ENCODE measurements at places on chromosomes 3 and 15.

GRCh38 chr3:42367903-42368302, 42.5 kb downstream of the LYZL4 start:
- ATAC-seq: no peak

DNA sequence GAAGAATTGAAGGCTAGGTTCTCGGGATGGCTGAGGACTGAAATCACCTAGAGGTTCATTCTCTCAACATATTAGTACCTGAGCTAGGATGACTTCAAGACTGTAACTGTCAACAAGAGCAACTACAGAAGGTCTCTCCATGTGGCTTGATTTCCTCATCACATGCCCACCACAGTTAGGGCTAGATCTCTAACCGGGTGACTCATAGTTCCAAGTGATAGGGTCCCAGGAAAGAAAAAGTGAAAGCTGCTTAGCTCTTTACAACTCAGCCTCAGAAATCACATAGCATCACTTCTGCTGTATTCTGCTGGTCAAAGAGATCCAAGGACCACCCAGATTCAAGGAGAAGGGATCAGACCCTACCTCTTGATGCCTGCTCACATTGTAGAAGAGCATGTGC, 165.4 kb upstream of the AGTR1 start:
- no peak for ATAC-seq

- ATAC-seq: no peak
Observed at GRCh38 chr3:105611304-105612192, 244.8 kb downstream of the ALCAM start.

- no peak for ATAC-seq
Observed at GRCh38 chr3:156728267-156728985, 54.0 kb downstream of the TIPARP start.

DNA sequence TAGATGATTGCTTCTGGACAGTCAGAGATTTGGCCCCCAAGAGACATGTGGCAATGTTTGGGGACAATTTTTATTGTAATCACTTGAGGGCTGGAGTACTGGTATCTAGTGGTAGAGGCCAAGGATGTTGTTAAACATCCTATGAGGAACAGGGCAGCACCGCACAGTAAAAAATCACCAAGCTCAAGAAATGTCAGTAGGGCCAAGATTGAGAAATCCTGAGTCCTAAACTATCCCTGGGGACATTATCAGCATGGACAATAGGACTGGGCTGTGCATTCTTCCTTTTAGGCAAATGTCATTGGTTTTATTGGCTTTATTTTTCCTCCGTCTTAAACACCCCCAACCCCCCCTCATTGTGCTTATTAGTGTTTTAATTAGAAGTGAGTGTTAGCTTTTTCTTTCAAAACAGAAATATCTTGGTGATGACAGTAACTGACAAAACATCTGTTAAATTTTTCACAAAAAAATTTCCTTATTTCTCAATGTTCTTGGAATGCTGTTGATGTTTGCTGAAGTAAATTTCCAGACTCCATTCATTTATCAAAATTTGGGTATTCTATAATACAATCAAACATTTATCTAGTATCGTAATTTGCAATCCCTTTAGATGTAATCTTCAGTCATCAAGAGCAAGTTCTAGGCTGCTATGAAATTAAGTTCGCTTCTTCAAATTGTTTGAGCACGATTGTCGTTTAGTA, 944.4 kb downstream of the VGLL3 start:
- no peak for ATAC-seq

DNA sequence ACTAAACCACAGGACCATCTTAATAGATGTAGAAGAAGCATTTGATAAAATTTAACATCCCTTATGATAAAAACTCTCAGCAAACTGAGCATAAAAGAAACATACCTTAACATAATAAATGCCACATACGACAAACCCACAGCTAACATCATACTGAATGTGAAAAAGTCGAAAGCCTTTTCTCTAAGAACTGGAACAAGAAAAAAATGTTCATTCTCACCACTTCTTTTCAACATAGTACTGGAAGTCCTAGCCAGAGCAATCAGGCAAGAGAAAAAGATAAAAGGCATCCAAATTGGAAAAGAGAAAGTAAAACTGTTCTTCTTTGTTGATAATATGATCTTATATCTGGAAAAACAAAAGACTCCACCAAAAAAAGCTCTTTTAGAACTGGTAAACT, 134.2 kb downstream of the RPL22L1 start:
- no peak for ATAC-seq

GRCh38 chr3:187844708-187845107, 99.4 kb upstream of the BCL6 start:
- ATAC-seq: no peak

DNA sequence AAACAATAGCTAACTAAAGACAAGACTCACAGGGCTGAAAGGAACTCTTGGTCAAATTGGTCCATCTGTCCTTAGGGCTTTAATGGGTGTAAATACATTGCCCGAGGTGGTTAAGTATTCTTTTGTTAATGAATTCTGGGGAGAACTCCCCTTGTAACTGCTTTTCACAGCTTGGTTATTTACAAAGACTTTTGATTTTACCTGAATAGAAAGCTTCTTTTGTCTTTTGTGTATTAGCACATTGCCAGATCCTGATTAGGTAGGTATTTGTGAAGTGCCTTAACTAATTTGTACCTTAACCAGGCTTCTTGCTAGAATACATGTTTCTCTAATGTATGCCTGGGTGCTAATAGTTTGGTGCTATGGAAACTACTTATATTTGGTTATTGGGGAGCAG, 14.0 kb downstream of the CHD2 start:
- no peak for ATAC-seq

GRCh38 chr3:197674741-197675562, 61.8 kb downstream of the RUBCN start:
- ATAC-seq: no peak

DNA sequence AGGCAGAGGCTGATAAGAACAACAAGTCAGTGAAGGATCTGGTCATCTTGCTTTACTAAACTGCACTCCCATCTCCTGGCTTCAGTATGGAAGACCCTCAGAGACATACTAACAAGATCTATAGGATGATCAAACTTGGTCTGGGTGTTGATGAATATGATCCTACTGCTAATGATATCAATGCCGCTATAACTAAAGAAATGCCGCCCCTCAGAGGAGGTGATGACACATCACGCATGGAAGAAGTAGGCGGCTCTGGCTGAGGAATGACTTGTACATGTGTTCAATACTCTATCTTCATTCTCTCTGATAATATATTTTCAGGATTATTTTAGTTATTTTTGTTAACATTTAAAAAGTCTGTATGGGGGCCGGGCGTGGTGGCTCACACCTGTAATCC, 17.5 kb upstream of the EIF2B5 start:
- no peak for ATAC-seq

DNA sequence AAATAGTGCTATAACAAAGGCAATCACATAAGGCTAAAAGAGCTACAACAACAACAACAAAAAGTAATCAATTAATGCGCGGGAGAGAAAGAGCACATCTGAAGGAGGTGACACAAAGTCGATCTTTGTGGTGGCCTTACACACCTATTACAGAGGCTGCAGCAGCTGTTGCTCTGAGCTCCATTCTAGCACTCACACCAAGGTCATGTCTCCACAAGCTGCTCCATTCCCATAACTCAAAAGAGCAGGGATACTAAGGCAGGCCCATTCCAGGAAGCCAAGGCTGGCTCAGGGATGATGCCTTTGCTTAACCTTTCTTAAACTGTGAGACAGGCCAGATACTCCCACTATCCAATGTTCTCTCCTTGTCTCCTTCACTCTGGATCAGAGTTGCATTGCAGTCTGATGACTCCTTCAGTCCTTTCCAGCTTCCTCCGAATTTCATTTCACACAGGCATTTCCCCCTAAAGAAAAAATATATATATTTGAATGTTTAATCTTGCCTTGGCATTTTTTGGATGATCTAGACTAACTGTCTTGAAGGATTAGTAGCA, 52.7 kb downstream of the SNTN start:
- no peak for ATAC-seq

DNA sequence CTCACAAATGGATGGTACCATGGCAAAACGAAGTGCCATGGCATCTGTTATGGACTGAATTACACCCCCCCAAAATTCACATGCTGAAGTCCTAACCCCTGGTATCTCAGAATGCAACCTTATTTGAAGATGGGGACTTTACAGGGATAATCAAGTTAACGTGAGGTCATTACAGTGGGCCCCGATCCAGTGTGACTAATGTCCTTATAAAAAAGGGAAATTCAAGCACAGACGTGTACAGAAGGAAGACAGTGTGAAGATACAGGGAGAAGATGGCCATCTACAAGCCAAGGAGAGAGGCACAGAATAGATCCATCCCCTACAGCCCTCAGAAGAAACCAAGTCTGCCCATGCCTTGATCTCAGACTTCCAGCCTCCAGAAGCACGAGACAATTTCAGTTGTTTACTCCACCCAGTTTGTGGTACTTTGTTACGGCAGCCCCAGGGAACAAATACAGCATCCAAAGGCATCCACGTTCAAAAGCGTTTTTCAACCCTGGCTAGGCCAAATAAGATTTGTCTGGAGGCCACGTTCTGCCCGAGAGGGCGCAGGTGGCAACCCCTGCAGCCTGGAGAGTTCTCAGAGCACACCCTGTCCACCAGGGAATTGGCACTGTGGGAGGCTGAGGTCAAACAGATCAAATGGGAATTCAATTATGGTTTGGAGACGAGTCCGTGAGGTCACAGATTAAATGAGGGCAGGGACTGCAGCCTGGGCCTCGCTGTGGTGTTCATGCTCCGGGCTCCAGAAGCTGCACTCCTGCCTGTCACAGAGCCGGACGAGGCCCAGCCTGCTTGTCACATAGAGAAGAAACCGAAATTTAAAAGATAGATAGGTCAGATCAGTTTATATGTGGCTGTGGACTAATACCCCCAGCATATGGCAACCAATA, 494.8 kb downstream of the SHQ1 start:
- ATAC-seq: no peak

GRCh38 chr3:57093971-57094535, 33.6 kb downstream of the SPATA12 start:
- no peak for ATAC-seq

DNA sequence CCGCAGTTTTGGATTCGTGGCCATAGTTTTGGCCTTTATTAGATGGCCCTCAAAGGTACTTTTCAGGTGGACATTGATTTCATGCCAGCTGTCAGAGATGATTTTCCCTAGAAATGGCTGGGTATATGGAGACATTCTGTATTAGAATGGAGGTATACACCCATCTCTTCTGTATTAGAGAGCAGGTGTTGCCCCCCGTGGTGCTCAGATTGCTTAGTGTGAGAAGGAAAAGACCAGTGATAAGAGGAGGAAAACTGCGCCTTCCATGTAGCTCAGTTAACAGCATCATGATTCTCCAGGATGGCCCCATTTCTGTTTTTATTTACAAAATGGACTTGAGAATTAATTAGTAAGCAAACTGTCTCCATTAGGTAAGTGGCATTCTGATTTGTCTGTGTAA, 145.9 kb downstream of the IGF1R start:
- no peak for ATAC-seq

DNA sequence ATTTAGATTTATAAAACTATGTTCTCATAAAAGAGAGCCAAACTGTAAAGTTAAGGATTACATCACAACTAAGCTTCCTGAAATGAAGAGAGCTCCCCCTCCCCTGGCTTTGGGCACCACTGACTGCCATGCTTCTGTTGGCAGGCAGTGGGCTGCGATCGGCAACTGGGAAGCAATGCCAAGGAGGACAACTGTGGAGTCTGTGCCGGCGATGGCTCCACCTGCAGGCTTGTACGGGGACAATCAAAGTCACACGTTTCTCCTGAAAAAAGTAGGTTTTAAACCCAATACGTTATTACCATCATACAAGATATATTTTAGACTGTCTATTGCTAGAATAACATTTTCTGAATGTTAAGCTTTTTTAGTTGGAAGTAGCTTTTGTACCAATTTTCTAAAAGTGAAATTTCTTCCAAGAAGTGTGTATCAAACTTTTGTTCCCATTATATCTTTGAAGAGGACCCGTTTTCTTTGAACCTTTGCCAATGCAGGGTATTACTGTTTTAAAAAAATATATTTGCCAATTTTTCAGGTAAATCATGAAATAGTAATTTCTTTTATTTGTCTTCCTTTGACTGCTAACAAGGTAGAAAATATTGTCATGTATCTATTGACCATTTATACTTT, 184.1 kb downstream of the ADAMTSL3 start:
- ATAC-seq: no peak

- ATAC-seq: peak; percentile 89
Observed at GRCh38 chr3:56864090-56864489, 62.3 kb upstream of the ARHGEF3 start.

- ATAC-seq: no peak
Observed at GRCh38 chr15:48096813-48097212, 24.0 kb upstream of the SLC24A5 start.

DNA sequence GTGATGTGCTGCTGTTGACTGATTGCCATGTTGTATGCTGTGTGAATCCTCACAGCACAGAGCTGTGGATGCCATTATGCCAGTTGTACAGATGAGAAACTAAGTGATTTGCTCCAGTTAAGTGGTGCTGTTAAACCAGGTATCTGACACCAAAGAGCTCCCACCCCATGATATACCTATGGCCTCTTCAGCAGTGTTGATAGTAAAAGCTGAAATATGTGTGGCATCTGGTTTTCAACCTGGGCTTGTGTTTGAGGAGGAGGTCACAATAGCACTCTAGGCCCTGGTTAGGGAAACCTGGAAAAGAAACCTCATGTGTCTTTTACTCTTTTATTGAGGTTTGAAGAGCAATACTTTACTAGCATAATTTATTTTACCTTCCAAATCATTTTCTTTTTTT, 21.4 kb downstream of the RAD54L2 start:
- ATAC-seq: no peak

DNA sequence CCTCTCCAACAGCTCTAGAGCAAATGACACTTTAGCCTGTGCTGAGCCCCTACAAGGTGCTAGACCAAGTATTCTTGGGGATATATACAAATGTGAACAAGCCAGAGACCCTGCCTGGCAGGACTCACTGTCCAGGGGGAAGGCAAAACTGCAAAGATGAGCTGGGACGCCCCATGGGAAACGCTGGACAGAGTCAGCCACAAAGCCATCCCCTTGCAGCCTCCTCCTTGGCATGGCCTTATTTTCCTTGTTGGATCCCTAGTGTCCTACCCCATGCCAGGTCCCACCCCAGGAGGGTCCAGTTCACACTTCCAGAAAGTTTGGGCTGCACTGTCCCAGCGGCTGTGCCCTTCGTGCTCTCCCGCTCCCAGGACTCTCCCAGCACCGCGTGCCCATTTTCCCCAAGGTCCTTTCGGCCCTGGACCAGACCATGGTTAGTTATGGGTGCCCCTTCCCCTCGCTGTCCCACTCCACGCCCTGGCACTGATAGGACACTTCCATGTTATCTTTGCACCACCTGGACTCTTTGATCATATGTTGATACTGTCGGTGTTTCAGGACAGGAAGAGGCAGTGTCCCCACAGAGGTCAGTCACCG, 5.8 kb upstream of the NRROS start:
- ATAC-seq: no peak

DNA sequence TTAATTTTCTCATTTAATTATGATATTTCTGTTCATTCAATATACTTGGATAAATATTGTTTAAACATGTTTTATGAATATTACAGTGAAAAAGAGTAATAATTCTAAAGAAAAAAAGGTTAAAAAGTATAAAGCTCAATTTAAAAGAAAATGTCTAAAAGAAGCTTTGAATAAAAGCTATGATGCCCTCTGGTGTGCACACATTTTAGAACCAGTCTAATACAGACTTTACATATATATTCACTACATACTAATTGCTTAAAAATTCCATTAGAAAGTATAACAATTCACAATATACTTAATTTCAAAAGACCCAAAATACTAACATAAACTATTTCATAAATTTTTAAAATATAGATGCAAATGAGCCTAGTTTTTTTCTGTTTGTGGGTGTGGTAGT, 909.1 kb upstream of the ROBO1 start:
- no peak for ATAC-seq

Measured in activated T-helper 17 cell treated with anti-CD3 and anti-CD28 coated beads, Interleukin-2, amount 50 U/mL, for 72 hours (primary cell).